ENCODE measurements at places on chromosomes 12 and 14. TPM values are rescaled to one million over a fixed set of nuclear protein-coding genes. Genes with fewer than 3 reads are reported as not detected.

GRCh38 chr12:118404876-118405521 lies 28.6 kb downstream of the SUDS3 start:
- no peak overlapping the region for H3K4me3 ChIP-seq
- no peak overlapping the region for H3K27ac ChIP-seq
- H3K27me3 ChIP-seq, result no peaks in the 10 kb centered on the region
- peaks cover 3% of the 10 kb centered on the region for H3K4me1 ChIP-seq

DNA sequence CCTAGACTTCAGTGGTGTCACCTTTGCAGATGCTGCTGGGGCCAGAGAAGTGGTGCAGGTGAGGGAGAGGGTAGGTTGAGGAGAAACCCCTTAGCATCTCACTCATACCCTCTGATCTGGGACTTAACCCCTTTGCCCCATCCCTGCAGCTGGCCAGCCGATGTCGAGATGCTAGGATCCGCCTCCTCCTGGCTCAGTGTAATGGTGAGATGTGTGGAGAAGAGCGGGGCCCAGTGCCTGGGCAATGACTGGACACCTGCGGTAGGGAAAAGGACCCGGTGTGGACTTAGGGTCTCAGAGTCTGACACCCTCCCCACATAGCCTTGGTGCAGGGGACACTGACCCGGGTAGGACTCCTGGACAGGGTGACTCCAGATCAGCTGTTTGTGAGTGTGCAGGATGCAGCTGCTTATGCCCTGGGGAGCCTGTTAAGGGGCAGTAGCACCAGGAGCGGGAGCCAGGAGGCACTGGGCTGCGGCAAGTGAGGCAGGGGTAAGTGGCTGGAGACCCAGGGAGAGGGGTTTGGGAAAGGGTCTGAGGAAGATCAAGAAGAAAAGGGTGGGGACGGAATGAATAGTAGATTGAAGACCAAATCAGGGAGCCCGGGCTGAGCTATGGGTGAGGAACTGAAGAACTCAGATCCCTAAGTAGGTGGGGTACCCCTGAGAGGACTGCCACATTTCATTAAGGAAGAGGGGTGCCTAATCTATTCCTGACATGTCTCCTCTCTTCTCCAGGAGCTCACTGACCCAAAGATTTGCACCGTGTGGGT lies 7.6 kb downstream of the B4GALNT1 start:
- no peak overlapping the region for H3K27ac ChIP-seq
- H3K4me3 ChIP-seq, result no peak overlapping the region
- H3K4me1 ChIP-seq, result peaks cover 9% of the 10 kb centered on the region
- H3K36me3 ChIP-seq, result no peaks in the 10 kb centered on the region

DNA sequence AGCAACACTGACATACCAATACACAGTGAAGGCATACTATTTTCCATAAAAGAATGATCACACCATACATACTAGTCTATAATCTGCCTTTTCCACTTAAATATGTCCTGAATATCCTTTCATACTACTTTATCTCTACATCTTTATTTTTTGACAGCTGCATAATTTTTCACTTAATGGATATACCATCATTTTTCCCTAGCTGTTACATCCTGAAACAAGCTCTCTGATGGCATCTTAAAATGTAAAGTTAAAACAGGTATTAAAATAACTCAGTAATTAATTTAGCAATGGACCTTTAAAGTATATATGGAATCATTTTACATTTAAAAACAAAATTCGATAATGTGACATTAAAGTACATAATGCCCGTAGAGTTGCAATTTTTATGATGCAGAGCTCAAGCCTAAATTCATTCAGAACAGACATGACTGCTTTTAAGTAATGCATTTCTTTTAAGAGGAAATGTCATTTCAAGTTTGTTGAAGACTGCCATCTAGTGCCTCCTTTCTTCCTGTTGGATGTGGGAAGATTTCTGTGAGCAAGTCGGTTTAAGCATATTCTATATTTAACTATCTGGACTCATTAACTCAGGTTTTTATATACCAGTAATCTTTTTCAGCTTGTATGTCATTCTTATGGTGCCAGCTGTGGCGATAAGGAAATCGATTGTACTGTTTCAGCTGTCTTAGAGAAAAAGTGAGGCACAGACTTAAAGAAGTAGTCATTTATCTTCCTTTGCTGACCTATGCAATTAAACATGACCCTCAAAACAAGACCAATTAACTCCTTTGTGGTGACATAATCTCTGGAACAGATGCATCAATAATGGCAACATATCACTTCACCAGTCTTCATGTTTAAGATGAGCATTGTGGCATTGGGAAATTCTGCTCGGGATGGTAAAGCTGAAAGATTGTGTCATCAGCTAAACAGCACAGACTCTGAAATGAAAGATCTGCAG lies 20.3 kb downstream of the PRICKLE1 start:
- H3K4me3 ChIP-seq, result no peak overlapping the region
- H3K27ac ChIP-seq, result no peak overlapping the region
- H3K27me3 ChIP-seq, result no peaks in the 10 kb centered on the region
- H3K4me1 ChIP-seq, result peaks cover 20% of the 10 kb centered on the region
- peak; percentile 52 for DNase-seq

- no peak for DNase-seq
- H3K4me1 ChIP-seq, result no peaks in the 10 kb centered on the region
- no peaks in the 10 kb centered on the region for H3K27me3 ChIP-seq
- no peak overlapping the region for H3K27ac ChIP-seq
Measured at GRCh38 chr14:86124328-86124727, 594.4 kb downstream of the FLRT2 start.

DNA sequence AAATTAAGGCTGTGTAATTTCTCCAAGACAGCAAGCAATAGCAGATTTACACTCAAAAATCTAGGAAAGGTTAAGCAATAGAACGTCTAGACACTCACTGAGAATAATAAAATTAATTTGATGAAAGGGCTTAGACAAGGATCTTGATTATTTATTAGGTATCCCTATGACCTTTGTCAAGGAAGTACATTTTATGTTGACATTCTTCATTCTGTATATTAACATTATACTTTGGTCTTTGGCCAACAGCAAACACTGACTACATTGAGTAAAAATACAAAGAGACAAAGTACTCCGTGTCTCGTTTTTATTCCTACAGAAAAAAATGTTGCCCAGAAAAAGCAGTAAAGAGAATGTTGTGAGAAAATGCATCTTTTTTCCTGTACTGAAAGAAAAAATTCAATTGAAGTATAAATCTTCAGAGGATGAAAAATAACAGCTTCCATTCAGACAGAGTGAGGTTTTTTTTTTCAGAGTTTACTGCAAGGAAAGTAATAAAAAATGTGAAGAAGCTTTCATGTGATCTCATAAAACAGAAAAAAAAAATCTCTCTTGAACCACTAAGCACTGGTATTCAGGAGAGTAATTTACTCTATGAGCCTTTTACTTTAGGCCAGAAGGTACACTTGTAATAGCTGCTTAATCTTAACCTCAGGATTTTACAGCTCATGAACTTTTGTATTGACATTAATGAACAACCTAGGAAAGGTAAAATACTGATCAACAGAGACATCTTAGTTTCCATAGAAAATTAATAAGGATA lies 605.0 kb downstream of the FSCB start:
- no peaks in the 10 kb centered on the region for H3K27me3 ChIP-seq
- H3K4me1 ChIP-seq, result no peaks in the 10 kb centered on the region
- H3K36me3 ChIP-seq, result no peaks in the 10 kb centered on the region
- H3K27ac ChIP-seq, result no peak overlapping the region

DNA sequence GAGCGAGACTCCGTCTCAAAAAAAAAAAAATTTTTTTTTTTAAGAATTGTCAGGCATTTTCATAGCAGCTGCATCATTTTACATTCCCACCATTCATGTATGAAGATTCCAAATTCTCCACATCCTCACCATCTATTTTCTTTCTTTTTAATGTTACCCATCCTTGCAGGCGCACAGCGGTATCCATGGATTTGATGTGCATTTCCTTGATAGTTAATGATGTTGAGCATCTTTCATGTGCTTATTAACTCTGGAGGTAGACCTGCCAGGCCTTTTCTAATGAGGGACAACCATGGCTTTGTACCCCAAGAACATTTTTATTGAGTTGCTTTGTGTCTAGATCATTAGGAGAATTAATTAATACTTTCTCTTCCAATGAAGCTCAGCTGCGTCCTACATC lies 1.6 kb upstream of the RNF34 start:
- peaks cover 9% of the 10 kb centered on the region for H3K4me1 ChIP-seq
- no peaks in the 10 kb centered on the region for H3K27me3 ChIP-seq
- no peak overlapping the region for H3K27ac ChIP-seq
- no peak overlapping the region for H3K4me3 ChIP-seq
- no peak for DNase-seq

DNA sequence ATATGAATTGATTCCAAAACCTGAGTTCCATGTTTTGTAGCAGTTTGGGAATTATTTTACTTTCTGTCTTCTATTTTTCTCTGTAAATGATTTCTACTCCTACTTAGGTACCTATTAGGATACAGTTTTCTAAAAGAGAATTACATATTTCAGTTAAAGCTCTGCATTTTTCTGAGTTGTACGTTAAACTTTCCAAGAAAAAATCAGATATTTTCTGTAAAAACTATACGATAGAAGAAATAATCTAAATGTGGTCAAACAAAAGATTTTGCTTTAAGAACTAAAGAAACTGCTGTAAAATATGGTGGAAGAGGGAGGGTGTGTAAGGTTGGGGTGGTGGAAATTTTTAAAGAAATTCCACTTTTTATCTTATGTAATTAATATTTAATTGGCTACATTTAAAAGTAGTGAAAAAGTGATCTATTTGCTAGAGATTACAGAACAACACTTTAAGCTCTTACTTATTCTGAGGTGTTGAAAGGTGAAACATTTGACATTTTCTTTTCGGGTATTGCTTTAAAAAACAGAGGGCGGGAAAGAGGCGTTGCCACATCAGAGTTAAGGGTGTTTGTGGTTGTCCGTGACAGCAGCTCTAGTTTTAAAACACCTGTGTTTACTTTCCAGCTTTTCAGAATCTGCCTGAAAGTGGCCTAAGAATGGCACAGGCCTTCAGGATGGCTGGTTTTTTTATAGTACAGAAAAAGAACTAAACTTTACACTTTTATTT lies 187.3 kb downstream of the MIPOL1 start:
- no peak overlapping the region for H3K27ac ChIP-seq
- no peaks in the 10 kb centered on the region for H3K4me1 ChIP-seq
- no peak for DNase-seq
- no peaks in the 10 kb centered on the region for H3K27me3 ChIP-seq
- no peak overlapping the region for H3K4me3 ChIP-seq

DNA sequence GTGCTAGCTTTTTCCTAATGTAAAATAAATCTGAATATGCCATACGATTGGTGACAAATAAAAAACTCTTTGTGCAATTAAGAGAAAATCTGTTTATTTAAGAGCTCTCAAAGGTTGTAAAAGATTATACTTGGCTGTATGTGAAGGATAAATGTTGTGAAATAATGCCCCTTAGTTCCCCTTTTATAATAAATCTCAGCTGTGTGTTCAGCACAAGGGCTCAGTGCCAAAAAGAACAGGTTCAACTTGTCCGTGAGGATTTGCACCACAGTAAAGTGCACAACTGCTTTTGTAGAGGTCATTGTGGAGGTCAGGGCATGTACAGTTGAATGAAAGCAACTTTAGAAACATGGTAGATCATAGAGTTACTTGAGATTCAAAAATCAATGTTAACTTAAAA lies 118.6 kb downstream of the TRMT5 start:
- H3K4me1 ChIP-seq, result no peaks in the 10 kb centered on the region
- DNase-seq, result no peak
- no peak overlapping the region for H3K4me3 ChIP-seq
- H3K27me3 ChIP-seq, result no peaks in the 10 kb centered on the region

GRCh38 chr14:28760431-28760996 lies 6.1 kb upstream of the FOXG1 start:
- H3K27me3 ChIP-seq, result peaks cover 93% of the 10 kb centered on the region
- peaks cover 8% of the 10 kb centered on the region for H3K4me1 ChIP-seq
- DNase-seq, result no peak
- H3K27ac ChIP-seq, result peak overlapping the region; percentile 43
- no peaks in the 10 kb centered on the region for H3K36me3 ChIP-seq
- no peak overlapping the region for H3K4me3 ChIP-seq

The MYH6 gene
- not detected for total RNA-seq

The ADAM21 gene
- total RNA-seq, result 0.94 TPM

The DCN gene
- total RNA-seq, result 0.57 TPM

Data from astrocyte (in vitro differentiated cells and primary cell).